Thoracic aorta (tissue), 2 donors: ENCODE measurements at places on chromosomes 4 and X.

GRCh38 chr4:38980903-38981676 is 51.1 kb downstream of the TMEM156 start:
- no peak for DNase-seq

- DNase-seq: no peak
These were observed 348.7 kb upstream of the HAND2 start for GRCh38 chr4:173878701-173879100.

- DNase-seq: no peak
These were observed 854.3 kb downstream of the C4orf33 start for GRCh38 chr4:129950217-129950616.

DNA sequence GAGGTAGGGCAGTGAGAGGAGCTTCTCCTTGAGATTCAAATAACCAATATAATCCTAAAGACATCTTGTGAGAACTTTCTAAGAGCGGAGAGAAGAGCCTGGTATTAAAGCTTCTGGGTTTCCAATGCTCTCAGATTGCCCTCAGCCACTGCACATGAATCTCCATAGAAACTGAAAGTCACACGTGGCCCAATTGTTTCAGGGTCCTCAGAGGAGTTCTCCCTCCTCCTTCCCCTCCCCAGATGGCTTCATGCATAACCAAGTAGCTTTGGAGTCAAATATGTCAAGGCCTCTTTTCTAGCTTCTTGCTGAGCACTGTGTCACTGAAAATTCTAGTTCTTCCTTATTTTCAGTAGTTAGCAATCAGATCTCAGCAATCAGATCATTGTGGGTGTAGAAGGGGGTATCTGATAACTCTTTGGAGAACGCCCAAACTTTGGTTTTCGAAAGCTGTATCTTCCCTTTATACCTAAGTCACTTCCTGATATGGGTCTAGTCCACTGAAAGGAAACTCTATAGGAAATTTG is 2.2 kb downstream of the BTK start:
- no peak for DNase-seq

DNA sequence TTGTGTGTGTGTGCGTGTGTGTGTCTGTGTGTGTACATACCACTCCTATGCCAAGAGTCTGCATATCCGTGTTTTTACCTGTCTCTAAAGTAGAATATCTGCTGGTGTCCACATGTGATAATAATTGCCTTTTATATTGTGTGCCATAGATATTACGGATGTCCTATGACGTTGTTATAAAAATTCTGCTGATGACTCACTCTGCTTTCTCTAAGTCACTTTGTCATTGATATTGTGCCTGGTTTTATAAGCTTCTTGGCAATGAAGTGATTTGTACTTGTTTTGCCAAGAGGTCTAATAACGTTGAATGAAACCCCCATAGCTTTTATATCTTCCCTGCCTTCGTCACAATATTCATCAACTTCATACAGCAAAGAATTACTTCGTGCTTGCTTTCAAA is 102.6 kb upstream of the C1GALT1C1 start:
- no peak for DNase-seq
